ENCODE measurements at places on chromosomes 2 and 18.

GRCh38 chr2:189147989-189148388, 31.6 kb downstream of the COL5A2 start:
- no peak for DNase-seq

- no peak for DNase-seq
Observed at GRCh38 chr2:167733747-167734146, 513.6 kb downstream of the STK39 start.

- DNase-seq: no peak
Observed at GRCh38 chr2:102735416-102736109, 26.3 kb upstream of the TMEM182 start.

DNA sequence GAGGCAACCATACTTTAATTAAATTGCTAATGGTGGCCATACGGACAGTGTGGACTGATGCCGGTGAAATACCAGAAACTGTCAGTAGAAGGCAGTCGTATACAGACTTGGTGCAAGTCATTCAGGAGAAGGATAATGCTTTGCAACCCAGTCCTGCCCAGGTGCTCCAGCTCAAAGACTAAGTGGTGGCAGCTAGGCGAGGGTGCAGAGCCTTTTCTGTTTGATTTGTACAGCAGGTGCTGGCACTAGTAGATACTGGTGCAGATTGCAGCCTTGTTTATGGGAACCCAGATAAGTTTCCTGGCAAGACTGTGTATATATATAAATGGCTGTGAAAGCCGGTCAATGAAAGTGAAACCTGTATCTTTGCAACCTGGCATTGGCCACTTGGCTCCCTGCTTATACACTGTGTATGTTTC, 208.3 kb upstream of the SYT4 start:
- no peak for DNase-seq

DNA sequence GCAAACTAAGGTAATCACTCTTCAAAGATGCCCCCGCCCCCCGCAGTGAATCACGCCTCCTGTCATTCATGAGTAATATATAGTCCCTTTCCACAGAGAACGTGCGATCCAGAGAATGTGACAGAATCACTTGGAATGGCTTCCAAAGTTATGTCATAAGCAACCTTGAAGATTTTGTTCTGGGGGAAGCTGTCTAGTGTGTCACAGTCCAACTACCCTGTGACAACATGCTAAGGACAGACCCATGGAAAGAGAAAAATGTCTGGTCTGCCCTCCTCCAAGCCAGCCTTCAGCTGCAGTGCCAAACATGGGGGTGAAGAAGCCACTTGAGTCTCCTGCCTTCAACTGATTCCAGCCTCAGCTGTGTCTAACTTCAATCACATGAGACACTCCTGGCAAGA, 259.1 kb downstream of the SS18 start:
- DNase-seq: no peak

GRCh38 chr18:42258301-42258965, 303.4 kb downstream of the PIK3C3 start:
- DNase-seq: no peak

DNA sequence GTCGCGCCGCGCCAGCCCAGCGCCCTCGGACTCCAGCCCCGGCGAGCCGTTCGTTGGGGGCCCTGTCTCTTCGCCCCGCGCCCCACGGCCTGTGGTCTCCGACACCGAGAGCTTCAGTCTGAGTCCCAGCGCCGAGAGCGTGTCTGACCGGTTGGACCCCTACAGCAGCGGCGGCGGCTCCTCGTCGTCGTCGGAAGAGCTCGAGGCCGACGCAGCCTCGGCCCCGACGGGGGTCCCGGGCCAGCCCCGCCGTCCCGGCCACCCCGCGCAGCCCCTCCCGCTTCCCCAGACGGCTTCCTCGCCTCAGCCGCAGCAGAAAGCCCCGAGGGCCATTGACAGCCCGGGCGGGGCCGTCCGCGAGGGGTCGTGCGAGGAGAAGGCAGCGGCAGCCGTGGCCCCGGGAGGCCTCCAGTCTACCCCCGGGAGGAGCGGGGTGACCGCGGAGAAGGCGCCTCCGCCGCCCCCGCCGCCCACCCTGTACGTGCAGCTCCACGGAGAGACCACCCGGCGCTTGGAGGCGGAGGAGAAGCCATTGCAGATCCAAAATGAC, 1.4 kb downstream of the PHLPP1 start:
- no peak for DNase-seq

- DNase-seq: no peak
Observed at GRCh38 chr2:45469314-45470099, 141.6 kb downstream of the SRBD1 start.

- no peak for DNase-seq
Observed at GRCh38 chr18:33560686-33561370, 17.2 kb upstream of the ASXL3 start.

- DNase-seq: no peak
Observed at GRCh38 chr2:170940066-170940465, 11.0 kb downstream of the GORASP2 start.

DNA sequence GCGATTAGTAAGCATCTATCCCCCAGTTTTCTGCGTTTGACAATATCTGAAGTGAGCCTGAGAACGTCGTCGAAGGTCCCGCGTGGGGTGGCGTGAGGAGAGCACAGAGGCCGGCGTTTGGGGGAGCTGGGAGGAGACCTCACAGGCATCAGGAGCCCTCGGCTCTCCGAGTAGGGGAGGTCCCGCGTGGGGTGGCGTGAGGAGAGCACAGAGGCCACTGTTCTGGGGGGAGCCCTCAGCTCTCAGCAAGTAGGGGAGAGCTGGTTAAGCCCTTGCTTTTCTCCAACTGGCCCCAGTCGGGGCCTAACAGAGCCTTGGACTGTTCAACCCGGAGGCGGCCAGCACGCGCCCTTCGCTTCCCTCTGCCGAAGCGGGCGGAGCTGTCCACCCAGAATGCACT, 134.3 kb downstream of the NFATC1 start:
- no peak for DNase-seq

DNA sequence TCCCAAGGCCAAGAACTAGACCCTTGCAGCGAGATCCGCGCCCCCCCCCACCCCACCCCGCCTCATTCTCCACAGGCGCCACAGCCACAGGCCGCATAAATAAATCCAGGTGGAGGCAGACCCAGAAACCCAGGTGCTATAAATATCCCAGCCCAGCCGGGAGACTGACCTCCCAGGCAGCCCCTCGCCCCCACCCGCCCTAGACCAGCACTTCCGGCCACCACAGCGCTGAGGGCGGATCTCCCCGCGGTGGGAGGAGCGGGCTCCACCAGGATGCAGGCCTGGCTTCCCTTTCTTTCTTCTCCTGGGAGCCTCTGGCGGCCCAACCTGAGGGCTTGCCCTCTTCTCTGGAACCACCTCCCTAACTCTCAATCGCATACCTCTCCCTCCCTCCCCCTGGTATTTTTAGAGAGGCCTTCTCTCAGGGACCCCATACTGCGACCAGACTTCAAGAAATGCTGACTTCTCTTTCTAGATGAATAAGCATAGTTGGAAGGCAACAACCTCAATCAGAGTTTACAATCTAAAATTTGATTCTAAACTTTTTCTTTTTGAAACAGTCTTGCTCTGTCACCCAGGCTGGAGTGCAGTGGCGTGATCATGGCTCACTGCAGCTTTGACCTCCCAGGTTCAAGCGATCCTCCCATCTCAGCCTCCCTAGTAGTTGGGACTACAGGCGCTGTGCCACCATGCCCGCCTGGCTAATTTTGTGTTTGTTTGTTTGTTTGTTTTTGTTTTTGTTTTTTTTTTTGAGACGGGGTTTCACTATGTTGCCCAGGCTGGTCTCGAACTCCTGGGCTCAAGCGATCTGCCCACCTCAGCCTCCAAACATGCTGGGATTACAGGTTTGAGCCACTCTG, 55.0 kb downstream of the PKDCC start:
- DNase-seq: no peak

DNA sequence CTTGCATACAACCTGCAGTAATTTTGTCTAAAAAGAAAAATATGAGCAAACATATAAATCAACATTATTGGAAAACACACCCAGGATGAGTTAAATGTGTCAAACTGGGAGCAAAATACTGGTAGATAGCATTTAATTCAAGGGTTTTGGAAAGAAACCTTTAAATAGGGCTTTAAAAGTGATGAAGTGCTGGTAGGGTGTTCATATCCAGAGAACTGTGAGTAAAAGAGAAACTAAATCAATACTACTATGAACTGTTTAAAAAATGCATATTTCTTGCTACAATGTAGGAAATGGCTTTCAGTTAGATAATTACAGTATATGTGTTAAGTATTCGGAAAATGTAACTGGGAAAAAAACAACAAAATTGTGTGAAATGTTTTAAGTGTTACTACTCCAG, 117.8 kb downstream of the ATAD2B start:
- no peak for DNase-seq

GRCh38 chr2:99476629-99477028, 13.2 kb downstream of the REV1 start:
- no peak for DNase-seq

DNA sequence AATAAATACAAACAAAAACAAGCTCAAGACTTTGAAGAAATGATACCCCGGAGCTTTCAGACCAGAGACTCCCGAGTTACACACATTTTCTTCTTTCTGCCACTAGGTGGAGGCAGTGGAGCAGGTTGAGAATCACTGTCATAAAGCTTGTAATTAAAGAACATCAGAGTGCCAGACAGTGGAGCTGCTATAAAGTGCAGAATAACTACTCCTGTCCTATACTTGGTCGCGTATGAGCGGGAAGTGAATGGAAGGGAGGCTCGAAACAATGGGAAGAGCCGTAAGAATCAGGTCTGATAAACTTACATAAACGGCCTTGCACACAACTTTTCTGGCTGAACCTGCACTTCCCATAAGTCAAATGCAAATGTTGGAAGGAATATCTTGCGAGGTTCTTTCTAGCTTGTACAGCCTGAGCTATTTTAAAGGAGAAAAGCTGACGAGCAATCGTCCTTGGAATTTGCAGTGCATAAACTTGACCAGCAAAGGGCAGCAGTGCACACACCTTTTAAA, 189.0 kb downstream of the RPIA start:
- peak; percentile 58 for DNase-seq
